Cardiac muscle cell (in vitro differentiated cells and primary cell): ENCODE measurements at places on chromosomes 2 and 18. TPM values are rescaled to one million over a fixed set of nuclear protein-coding genes. Genes with fewer than 3 reads are reported as not detected.

Gene CD302
- total RNA-seq: 0.07 and 0.42 TPM in 2 replicates

Gene DTNB
- total RNA-seq: 18.0 and 31.3 TPM in 2 replicates

Gene HAAO
- 0.30 and 0.39 TPM in 2 replicates for total RNA-seq

Gene SEPTIN10
- 51.7 and 77.3 TPM in 2 replicates for total RNA-seq

Gene DSG4
- total RNA-seq: not detected in 2 replicates

Gene TSPYL6
- not detected in 2 replicates for total RNA-seq

Gene STPG4
- total RNA-seq: not detected in 2 replicates

Gene ADD2
- 16.0 and 40.0 TPM in 2 replicates for total RNA-seq

GRCh38 chr18:44856157-44856556 lies 175.5 kb downstream of the SETBP1 start:
- DNase-seq: no peak

- peak; percentile 60 for DNase-seq
Measured at GRCh38 chr2:25274868-25275574, 66.7 kb downstream of the DNMT3A start.

DNA sequence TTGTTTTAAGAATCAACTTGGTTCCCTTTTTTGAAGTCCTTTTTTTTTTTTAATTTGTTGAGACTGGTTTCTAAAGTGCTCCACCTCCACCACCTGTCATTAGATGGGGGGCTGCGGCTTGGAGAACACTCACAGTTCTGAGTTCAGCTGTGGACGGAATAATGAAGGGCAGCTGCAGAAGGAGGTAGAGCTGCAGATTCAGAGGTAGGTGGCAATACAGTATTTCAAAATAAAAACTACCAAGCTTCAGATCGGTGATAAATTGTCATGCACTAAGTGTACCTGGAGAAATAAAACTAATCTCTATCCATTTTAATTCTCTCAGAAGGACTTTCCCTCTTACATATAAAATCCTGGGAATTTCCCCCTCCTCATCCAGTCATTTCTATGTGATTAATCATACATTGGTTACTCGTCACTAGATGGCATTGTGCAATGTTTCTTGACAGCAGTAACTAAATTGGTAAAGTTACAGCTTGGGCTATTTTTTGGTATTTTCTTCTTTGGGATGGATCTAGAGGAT lies 81.1 kb upstream of the SLC39A10 start:
- DNase-seq: peak; percentile 92

GRCh38 chr2:136086253-136087016 lies 31.5 kb downstream of the CXCR4 start:
- no peak for DNase-seq

DNA sequence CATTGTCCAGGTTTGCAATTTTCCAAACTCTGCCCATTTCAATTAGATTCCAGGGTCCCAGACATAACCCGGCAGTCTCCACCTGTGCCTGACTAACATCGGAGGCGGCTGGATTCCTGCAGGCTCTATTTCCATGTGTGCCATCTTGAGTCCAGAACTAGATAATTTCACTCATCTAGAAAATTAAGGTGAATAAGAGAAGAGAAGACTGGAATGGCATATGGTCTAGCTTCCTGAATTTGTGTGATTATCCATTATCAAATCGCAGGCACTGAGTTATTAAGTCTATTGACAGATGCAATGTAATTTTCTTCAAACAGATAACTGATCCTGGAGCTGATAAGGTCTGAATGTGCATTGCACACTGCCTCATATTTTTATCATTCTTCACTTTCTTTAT lies 305.2 kb downstream of the ETAA1 start:
- no peak for DNase-seq

DNA sequence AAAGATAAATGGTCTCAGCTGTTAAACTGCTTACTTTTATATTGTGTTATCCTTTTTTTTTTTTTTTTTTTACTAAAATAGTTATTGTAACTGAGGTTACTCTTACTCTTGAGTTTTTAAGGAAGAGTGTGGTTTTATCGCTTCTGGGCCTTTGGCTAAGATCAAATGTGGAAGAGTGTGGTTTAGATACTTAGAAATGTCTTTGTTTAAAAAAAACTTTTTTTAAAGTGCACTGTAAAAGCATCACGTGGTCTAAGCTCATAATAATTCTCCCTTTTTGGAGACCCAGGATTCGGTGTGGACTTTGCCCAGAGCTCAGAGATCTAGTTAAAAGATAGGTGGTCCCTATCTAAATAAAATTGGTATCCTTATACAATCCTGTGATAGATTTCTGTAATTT lies 11.9 kb upstream of the OXER1 start:
- DNase-seq: no peak

- DNase-seq: no peak
Measured at GRCh38 chr2:213723041-213723560, 438.8 kb downstream of the SPAG16 start.

GRCh38 chr18:49658823-49659404 lies 97.1 kb downstream of the LIPG start:
- no peak for DNase-seq

DNA sequence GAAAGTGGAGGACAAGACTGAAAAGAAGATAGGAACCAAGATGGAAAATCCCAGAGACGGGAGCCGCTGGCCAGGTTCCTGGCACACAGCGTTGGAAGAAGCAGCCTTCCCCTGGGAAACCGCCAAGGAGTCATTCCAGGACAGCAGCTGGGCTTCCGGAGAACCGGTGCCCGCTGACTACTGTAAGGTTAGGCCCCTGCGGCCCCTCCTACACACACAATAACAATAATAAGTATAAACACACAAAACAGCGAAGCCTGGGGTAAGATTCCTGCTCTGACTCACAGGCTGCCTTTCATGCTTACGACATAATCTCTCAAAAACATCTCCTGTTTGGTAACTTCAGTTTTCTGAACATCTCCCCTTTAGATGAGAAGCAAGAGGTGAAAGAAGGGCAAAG lies 28.1 kb upstream of the MYCN start:
- DNase-seq: peak; percentile 74
